ENCODE measurements at places on chromosomes 13 and 19.

DNA sequence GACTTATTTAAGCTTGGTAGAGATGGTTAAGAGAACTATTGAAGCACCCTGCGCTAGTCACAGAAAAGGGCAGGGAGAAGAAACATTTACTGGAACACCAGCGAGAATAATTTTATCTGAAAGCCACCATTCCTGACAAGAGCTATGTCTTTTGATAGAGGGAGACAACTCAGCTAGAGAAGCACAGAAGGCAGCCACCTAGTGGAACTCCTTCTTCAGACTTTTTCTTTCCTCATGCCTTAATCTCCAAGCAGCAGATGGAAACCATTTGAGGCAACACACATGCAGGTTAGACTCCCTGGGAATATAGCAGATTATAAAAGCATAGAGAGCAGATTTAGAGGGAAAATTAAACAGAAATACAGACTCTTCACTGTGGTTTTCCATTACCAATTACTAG lies 813.4 kb downstream of the SLITRK6 start:
- no peak for DNase-seq

GRCh38 chr13:90502762-90503161 lies 844.7 kb upstream of the MIR17HG start:
- no peak for DNase-seq

DNA sequence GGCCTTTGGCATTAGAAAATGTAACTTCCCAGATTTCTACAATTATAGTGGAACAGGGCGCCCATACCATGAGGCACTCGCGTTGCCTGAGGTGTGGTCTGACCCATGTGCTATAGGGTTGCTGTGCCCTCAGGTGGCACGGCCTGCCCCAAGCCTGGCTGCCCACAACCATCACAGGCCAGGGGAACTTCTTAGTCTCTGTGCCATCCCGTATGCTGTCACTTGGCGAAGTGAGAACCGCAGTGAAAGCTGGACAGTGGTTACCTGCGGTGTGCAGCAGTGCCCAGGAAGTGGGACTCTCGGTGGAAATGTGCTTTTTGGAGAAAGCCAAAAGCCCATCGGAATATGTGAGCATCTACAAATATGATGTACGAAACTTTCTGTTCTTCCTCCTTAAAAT lies 88.2 kb upstream of the GPR183 start:
- DNase-seq = no peak

DNA sequence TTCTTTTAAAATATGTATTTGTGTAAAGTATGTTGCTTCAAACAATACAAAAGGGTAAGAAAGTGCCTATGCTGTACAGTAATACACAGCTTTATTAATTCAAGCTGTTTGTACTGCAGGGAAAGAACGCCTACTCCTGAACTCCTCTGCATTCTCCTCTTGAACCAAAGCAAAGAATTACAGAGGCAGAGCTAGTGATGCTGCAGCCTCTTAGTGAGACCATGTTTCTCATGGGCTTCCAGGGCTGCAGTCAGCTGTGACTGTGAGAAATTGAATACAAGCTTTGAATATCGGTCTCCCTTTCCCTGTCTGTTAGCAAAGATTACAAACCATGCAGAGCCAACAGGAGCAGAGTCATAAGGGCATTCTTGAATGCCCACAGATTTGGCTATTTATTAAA lies 248.5 kb downstream of the SLITRK1 start:
- no peak for DNase-seq

- DNase-seq = no peak
Observed at GRCh38 chr13:49622174-49622946, 5.9 kb upstream of the ARL11 start.

- no peak for DNase-seq
Observed at GRCh38 chr13:76683854-76684253, 202.4 kb downstream of the KCTD12 start.

GRCh38 chr13:31073859-31074718 lies 87.6 kb downstream of the HSPH1 start:
- no peak for DNase-seq

- no peak for DNase-seq
Observed at GRCh38 chr19:13089139-13089856, 13.4 kb downstream of the LYL1 start.

DNA sequence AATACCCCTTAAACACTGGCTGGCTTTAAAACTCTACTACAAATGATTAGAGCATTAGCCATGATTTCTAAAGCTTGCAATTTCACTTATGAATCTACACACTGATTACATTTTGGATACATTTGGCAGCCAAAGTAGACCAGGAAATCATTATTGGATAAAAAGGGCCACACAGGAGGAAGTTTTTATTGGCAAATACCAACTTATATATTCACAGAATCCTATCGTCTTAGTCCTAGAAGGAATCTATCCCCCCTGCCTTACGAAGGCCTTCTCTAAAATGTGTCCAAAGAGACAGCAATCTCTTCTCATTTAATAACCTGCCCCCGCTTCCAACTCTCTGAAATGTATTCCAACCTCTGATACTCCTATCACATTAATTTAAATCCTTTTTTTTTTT lies 52.5 kb downstream of the KLF5 start:
- no peak for DNase-seq

DNA sequence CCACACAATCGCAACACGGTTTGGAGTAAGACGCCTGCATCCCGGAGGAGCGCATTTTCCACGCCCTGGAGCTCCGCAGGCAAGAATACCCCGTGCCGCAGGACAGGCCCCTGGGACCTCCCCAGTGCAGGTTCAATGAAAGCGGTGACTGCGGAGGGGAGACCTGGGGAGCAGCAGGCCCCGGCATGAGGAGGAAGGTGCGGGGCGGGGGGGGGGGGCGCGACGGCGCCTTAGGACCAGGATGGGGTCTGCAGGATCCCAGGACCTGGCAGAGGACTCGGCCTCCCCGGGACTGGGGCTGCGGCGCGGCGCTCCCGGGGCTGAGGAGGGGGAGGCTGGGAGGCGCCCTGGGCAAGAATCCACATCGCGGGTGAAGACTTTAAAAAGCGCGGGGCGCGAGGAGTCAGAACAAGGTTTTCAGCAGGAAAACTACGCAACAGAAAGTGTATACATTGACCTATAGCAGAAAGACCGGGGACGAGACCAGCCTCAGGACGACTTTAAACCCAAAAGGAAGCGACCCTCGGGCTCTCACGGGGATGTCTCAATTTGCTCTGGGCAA lies 432 bp downstream of the ZNF611 start:
- DNase-seq = no peak

DNA sequence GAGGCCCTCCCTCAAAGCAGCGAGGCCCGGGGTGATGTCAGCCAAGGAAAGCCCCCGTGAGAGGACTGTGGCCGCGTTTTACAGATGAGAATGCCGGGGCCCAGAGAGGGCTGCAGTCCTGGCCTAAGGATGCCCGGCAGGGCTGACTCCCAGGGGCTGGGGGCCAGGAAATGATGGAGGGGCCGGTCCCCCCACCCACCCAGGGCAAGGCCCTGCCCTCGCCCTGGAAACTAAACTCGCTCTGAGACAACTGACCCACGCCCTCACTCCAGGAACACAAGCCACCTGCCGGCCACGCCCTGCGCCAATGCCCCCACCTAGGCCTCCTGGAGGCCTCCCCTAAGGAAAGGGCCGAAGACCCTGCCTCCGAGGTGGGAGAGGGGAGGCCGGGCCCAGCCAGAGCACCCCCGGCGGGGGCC lies 7.2 kb downstream of the ZBTB7A start:
- no peak for DNase-seq

GRCh38 chr19:49109051-49109450 lies 5.1 kb upstream of the LIN7B start:
- DNase-seq = no peak

GRCh38 chr19:45952686-45953505 lies 20.8 kb downstream of the NOVA2 start:
- peak; percentile 11 for DNase-seq

DNA sequence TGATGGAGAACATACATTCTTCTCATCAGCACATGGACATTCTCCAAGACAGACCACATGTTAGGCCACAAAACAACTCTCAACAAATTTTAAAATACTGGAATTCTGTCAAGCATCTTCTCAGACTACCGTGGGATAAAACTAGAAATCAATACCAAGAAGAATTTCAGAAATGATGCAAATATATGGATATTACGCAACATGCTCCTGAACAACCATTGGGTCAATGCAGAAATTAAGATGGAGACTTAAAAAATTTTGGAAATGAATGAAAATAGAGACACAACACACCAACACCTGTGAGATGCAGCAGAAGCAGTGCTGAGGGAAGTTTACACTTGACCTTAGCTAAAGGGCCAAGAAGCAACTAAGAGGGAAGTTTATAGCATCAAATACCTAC lies 162.8 kb downstream of the CACNA1A start:
- no peak for DNase-seq

DNA sequence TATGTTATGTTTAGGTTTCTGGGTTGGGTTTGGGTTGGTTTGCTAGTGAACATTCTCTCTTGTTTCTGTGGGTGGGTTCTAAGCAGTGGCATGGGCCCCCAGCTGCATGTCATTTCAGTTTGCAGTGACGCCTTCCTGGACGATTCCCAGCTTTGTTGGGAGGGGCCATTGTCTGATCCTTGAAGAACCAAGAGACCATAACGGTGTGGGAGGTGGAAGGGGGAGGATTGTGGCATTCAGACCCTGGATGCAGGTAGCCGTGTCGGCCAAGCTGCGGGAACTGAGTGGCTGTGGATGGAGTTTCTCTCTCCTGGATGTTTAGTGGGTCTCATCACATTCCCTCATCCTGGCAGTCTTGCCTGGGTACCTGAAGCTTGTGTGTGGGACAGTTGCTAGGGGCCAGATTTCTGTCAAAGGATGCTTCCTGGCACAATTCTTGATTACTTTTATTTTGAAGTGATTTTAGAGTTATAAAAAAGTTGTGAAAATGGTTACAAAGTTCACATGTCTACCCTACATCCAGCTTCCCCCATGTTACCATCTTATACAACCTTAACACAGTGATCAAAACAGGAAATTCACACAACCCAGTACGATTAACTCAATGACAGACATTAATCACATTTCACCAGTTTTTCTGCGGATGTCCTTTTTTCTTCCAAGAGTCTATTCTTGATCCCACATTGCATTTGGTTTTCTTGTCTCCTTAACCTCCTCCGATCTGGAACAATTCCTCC lies 123.8 kb downstream of the SIPA1L3 start:
- DNase-seq = no peak

- no peak for DNase-seq
Observed at GRCh38 chr13:83815598-83815997, 66.7 kb downstream of the SLITRK1 start.

DNA sequence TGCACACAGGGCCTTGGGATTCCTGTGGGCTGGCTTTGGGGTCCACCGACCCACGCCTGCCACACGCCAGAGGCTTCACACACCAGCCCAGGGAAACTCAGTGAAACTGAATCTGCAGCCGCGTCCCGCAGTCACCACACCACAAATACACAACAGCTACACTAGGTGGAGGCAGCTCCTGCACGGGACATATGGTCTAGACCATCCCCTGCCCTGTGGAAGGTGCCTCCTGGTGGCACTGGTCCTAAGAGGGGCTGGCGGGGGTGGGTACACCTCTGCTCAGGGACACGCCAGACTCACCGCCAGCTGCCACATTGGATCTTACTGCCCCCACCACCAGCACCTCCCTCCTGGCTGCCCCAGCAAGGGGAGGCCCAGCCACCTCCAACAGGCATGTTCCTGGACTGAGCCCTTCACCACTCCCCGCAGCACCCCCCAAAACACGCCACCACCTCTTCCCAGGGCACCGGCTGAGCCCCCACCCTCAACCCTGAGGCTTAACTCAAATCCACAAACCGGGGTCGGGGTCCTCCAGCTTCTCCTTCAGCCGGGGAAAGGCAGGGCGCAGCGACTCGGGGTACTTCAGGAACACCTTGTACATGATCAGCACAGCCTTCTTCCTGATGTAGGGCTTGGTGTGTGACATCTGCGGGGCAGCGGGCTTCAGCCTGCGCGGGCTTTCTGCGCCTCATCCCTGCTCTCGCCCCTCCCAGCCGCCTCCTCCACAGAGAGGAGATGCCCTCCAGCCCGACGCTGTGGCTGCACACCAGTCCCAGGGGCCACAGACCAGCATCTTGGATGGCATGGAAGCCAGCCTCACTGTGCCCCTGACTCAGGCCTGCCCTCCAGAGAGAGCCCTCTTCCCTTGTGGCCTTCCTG lies 21.2 kb downstream of the AP3D1 start:
- DNase-seq = no peak

DNA sequence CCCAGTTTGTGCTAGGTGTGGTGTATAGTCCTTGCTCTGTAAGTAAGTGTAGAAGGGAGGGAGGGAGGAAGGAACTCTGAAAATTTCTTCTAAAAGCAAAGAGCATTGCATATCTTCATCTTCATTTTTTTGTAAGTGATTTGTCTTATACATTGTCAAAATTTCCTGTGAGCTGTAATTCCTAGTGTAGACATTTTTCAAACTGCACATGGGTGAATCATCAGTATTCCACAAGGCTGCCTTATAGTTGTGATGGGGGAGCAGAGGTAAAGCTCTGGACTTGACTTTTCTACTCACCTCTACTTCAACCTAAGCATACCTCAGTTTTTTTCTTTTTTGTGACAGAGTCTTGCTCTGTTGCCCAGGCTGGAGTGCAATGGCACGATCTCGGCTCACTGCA lies 86.9 kb downstream of the CDK8 start:
- DNase-seq = no peak

DNA sequence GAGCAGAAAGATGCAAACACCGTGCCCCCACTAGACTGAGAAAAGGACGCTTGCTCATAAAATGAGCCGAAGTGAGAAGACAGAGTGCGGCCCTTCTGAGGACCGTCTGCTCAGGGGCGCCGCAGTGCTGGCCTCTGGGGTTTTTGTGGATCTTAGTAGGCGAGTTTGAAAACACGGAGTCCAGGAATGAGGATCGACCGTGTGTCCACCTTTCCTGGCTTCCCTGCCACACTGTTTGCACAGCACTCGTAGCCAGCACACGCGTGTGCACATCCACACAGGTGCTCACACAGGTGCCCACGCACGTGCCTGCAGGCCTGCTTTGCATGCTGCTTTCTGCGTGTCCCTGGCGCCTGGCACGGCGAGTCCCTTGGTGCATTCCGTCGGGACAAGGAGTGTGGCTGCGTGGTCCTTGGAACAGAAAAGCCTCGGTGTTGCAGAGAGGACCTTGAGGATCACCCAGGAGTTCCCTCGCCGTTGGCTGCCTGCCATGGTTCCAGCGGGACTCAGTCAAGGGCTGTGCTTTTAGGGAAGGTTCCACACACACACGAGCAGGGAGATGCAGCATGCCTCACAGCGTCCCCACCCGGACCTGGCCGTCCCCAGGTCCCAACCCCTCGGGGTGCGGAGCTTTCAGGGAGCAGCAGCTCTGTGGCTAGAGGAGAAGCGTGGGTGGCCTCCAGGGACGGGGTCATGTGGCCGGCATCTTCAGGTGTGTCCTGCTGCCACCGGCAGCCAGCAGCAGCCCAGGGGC lies 10.1 kb upstream of the ZNF554 start:
- no peak for DNase-seq

DNA sequence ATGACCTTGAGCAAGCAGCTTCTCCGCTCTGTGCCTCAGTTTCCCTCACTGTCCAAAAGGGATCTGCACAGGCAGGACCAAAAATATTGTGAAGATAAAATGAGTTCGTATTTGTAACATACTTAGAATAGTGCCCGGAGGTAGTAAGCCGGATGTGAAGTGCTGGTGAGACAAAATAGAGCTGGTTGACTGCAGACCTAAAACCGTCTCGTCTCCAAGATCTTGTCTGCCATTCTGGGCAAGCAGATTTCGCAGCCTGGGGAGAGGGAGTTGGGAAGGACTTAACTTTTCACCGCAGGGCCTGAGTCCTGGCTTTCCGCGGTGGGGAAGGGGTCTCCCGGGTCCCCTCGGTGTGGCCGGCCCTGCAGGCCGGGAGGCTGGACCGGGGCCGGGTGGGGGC lies 8.2 kb upstream of the BBC3 start:
- no peak for DNase-seq

Measured in stimulated activated CD4-positive, alpha-beta T cell treated with anti-CD3 and anti-CD28 coated beads, Interleukin-15, amount 100 ng/mL, for 1 hour (primary cell).